ENCODE measurements at places on chromosomes 4 and X. TPM values are rescaled to one million over a fixed set of nuclear protein-coding genes. Genes with fewer than 3 reads are reported as not detected.

OTUD4 gene
- total RNA-seq, result 43.3 TPM

SCD5 gene
- total RNA-seq, result 0.12 TPM

AMOT gene
- 1.4 TPM for total RNA-seq

GRCh38 chr4:74830928-74831327 lies 36.6 kb upstream of the BTC start:
- DNase-seq, result no peak
- H3K36me3 ChIP-seq, result no peaks in the 10 kb centered on the region
- no peaks in the 10 kb centered on the region for H3K4me1 ChIP-seq
- no peak overlapping the region for H3K4me3 ChIP-seq
- no peaks in the 10 kb centered on the region for H3K27me3 ChIP-seq

GRCh38 chr4:180418819-180419531 lies 1824.2 kb upstream of the TENM3 start:
- no peaks in the 10 kb centered on the region for H3K36me3 ChIP-seq
- DNase-seq, result no peak
- H3K27me3 ChIP-seq, result no peaks in the 10 kb centered on the region
- no peak overlapping the region for H3K4me3 ChIP-seq

PTTG2 gene
- total RNA-seq, result not detected

STK32B gene
- not detected for total RNA-seq
